ENCODE measurements at places on chromosomes 4 and X.

DNA sequence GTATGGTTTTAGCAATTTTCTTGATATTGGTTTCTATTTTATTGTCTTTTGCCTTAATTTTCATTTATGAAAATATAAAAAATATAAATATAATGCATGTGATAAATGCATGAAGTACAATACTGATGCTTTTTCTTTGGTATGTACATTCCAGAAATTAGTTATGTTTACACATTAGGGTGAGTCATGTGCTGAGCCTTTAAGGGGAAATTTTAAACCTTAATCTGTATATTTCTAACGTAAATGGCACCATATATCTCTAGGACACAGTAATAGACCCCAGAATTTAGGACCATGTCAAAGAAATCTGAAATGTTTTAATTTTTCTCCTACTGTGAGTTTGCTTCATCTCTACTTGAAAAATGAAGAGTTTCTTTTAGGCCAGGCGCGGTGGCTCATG lies 117.8 kb upstream of the SPRY1 start:
- DNase-seq: no peak

DNA sequence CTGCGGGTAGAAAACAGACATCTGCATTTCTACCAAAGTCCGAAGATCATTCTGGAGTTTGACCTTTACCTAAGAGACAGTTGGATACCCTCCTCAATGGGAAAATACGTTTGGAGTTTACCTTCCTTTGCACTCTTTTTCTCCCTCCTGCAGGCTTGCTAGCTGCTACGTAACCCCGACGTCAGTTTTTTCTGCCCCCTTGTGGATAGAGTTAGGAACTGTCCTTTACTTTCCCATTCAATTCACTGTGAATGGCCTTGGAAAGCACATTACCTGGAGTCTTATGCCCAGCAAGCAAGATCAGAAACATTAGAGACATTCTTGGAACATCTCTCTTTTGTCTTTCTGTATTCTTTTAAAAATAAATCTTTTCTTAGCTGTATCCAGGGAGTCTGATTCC lies 250.7 kb downstream of the NAP1L3 start:
- DNase-seq: no peak

DNA sequence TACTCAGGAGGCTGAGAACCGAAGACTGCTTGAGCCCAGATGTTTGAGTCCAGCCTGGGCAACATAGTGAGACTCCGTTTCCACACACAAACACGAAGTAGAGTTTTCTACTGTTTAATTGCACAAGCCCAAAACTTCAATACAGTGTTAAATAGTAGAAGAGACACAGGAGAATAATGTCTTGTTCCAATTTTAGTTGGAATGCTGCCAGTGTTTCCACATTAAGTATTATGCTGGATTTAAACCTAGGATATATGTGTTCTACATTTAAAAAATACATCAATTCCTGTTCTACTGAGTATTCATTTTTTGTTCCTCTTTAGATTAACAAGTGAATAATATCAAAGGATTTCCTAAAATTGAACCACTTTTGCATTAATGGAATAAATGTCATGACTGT lies 91.3 kb downstream of the LCORL start:
- no peak for DNase-seq

- DNase-seq: no peak
These were observed 243.4 kb downstream of the ARHGAP10 start for GRCh38 chr4:147975325-147975724.

- no peak for DNase-seq
These were observed 62.2 kb upstream of the GPR78 start for GRCh38 chr4:8517946-8518345.

GRCh38 chr4:112916868-112917267 lies 132.6 kb upstream of the ANK2 start:
- no peak for DNase-seq

DNA sequence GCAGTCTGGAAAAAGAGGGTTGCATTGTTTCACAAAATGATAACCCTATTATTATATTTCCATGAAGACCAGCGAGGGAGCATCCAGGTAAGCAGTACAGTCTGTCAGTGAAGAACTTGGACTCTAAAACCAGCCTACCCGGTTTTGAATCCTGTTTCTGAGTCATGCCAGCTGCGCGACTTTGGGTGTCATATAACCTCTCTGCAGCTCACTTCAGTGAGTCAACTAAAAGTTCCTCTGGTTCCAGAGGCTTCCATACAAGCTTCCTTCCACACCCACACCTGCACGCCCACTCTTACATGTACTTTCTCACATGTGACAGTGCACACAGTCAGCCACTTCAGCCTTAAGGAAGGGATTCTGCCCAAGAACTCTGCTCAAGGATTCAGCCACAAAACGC lies 49.8 kb upstream of the PRPS2 start:
- DNase-seq: no peak

GRCh38 chr4:38160487-38161207 lies 200.4 kb downstream of the PTTG2 start:
- peak; percentile 44 for DNase-seq

DNA sequence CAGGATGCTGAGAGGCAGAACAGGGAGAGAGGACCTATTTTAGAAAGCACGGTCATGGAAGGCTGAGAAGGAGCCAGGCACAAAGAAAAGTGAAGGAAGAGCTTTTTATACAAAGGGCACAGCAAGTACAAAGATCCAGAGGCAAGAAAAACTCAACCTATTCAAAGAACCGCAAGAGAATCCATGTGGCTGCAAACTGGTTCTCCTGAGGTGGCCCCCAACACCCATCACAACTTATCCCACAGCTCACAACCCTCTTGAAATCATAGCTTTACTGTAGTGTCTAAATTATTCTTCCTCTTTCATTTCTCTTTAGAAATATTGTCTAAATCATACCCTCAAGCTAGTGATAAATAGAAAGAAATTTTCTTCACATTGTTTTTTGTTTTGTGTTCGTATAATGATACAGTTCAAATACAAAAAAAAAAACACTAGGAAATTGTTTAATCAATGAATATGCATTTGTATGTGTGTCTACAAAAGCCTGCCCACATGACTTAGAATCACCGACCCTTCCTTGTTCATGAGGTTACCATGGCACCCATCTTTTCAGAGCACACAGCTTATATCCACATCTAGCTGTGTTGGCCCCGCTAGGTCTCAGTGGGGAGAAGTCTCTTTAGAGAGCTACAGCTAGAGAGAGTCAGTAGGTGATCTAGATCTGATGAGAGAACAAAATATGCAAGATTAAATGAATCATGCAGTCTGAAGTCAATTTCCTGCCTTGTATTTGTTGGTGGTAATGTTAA lies 126.9 kb upstream of the DCLK2 start:
- DNase-seq: no peak

DNA sequence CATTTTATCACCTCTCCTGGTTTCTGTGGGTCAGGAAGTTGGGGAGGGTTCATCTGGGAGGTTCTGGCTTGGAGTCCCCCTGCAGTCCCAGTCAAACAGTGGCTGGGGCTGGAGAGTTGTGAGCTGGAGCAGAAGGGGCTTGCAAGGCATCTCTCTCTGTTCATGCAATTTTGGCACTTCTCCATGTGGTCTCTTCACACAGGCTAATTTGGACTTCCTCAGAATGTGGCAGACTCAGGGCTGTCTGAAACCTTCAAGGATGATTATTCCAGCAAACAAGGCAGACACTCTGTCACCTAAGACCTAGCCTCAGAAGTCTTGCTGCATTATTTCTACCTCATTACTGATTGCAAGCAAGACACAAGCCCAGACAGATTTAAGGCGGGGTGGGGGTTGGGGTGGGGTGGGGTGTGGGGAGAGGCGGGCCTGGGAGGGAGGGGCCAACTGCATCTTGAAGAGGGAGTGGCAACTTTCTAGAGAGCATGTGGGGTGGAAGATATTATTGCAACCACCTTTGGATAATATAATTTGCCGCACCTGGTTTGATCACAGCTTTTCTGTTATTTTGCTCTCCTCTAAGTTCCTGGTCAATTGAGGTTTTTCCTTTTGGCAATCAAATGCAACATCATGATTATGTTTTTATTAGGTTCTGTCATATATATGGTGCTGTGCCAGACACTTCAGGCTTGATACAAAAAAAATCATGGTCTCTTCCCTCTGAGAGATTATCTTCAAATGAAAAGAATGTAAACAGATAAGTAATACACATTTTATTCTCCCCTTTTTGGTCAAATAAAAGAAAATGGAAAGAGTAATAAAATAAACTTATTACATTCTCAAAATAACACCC lies 799.5 kb downstream of the RPA4 start:
- DNase-seq: no peak

- no peak for DNase-seq
These were observed 73.2 kb downstream of the ARHGAP24 start for GRCh38 chr4:85548116-85548515.

DNA sequence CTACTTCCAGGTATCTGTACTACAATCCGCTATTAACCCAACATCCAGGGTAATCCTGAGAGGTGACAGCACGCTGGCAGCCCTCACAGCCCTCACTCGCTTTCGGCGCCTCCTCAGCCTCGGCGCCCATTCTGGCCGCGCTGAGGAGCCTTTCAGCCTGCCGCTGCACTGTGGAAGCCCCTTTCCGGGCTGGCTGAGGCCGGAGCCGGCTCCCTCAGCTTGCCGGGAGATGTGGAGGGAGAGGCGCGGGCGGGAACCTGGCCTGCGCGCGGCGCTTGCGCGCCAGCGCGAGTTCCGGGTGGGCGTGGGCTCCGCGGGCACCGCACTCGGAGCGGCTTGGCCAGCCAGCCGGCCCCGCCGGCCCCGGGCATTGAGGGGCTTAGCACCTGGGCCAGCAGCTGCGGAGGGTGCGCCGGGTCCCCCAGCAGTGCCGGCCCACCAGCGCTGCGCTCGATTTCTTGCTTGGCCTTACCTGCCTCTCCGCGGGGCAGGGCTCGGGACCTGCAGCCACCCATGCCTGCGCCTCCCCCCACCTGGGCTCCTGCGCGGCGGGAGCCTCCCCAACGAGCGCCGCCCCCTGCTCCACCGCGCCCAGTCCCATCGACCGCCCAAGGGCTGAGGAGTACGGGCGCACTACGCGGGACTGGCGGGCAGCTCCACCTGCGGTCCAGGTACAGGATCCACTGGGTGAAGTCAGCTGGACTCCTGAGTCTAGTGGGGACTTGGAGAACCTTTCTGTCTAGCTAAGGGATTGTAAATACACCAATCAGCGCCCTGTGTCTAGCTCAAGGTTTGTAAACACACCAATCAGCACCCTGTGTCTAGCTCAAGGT lies 87.3 kb downstream of the PRSS12 start:
- no peak for DNase-seq

GRCh38 chrX:38335382-38335781 lies 8.1 kb upstream of the RPGR start:
- no peak for DNase-seq

- DNase-seq: no peak
These were observed 1538.8 kb downstream of the PCDH7 start for GRCh38 chr4:32258986-32259385.

GRCh38 chr4:7515390-7515902 lies 80.7 kb upstream of the PSAPL1 start:
- DNase-seq: no peak

DNA sequence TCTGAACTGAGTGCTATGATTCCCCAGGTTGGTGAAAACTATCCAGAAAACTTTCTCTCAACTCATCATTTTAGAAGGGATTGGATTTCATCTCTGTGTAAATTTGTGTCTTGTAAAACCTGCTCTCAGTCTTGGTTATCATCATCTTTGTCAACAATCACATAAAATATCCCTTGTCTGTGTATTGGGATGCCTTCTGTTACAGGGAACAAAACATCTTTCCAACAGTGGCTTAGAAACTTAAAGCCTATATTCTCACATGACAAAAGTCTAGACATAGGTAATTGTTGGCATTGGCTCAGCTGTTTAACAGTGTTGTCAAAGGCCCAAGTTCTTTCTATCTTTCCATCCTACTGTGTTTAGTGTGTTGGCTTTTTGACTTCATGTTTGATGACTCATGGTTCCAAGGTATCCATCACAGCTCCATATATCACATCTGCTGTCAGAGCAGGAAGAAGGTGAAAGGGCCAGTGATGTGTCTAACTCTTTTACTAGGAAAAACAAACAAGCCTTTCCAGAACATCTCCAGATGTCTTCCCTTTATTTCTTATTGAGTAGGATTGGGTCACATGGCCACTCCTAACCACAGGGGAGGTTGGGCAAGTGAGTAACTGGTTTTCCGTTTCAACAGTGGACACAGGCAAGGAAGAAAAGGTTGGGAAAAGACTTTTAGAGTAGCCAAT lies 65.0 kb downstream of the PHEX start:
- no peak for DNase-seq

GRCh38 chr4:118034053-118034785 lies at the start of gene NDST3:
Gene NDST3 (plus strand): TSS chr4:118034486. CDS start chr4:118053911, 19,425 bp downstream.
- no peak for DNase-seq

DNA sequence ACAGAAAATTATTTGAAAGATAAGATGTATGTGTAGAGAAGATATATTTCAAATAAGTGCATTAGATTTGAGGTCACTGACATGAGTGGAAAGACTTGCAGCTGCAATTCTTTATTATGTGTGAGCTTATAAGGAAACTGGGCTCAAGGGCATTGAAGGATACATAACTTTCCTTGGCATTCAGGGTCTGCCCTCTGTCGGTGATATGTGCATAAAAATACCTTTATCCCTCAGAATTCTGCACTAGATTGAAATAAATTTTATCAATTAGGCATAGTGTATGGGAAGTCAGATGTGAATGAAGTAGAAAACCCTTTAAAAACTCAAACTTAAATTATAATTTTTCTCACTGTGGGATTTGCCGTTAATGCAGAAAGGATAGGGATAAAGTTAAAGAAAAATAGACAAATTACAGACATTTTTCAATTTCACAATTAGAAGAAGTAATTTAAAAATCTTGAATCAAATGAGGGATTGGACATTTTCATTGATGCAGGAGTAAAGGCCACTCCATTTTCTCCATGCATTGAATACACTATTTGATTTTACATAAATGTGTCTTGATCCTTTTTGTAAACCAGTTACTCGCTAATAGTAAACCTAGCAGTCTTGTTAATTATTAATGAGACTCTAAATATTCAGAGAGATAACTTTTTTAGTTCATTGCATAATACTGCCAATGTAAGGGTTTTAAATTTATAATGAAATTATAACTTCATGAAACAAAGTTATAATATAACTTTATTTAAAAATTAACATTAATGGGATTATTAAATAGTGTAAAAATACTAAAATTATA lies 21.0 kb upstream of the ETNPPL start:
- DNase-seq: no peak

Data from stimulated activated naive CD4-positive, alpha-beta T cell treated with Interleukin-2 at 50 U/mL for 16 hours (primary cell).